ENCODE measurements at places on chromosomes 2 and 18.

GRCh38 chr2:99841749-99842148 lies 300.6 kb downstream of the AFF3 start:
- no peak for DNase-seq

DNA sequence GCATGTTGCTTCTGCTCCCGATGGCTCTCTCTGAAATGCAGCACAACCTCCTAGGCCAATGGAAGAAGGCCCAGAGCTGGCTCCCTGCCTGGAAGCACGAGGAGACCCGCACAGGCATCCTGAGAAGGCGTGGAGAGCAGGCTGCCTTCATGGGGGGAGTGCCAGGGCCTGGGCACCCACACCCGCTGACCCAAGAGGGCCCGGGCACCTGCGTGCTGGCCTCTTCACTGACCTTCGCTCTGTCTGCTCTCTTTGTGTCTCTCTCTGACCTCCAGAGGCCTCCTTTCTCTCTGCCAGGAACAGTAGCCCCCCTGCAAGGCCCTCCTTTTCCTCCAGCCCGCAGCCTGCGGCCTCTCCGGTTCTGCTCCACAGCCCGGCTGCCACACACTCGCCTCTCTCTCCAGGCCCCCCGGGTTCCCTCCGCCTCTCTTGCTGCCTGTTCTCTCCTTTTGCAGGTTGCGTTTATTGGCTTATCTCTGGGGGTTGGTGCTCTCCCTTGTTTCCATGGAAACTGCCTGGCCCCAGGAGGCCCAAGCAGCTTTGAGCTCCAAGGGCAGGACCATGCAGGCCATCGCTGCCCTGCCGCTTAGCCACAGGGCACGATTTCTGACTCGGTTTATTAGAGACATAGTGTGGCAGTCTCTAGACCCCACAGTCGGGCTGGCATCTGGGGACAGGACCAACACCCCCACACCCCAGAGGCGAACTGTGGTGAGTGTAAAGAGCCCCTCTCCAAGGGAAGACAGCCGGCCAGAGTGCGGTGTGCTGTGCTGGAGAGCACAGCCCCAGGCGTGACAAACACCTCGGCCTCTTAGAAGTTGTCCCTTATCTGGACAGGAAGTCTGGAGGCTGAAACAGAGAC lies 1.7 kb downstream of the MZT2B start:
- DNase-seq = no peak

DNA sequence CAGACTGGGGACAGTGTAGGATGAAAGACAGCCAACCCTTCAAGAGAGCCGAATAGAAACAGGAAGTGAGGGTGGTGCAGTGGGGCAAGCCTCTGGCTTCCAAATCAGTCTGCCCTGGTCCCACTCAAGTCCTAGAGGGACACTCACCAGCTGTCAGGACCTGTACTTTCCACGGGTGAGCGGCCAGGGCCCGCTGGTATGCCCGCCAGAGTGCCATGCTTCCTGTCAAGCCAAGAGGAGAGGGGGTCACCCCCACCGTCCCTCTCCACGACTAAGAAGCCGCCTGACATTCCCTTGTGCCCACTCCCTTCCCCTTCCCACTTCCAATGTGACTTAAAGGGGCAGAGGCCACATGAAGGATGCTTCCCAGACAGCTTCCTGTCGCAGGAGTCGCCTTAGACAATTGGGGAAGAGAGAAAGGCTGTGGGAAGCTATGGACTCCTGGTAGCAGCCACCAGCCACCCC lies 564 bp downstream of the MPV17 start:
- DNase-seq = peak; percentile 33

DNA sequence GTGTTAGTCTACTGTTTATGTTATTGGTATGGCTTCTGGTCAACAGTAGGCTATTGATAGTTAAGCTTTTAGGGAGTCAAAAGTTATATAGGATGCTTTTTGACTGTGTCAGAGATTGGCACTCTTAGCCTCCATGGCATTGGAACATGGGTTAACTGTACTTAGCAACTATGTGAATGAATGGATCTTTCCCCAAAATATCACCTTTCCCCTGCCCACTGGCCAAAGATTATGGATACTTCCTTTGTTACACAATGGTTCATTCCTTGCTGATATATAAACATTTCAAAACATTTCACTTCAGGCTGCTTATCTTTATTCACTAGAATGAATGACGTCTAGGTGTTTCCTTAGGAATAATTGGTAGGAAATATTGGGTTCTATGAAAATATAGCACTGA lies 62.1 kb upstream of the DOCK10 start:
- no peak for DNase-seq

- DNase-seq = no peak
These were observed 113.1 kb downstream of the ICOS start for GRCh38 chr2:204049635-204050034.

- DNase-seq = no peak
These were observed 78.1 kb downstream of the MBOAT2 start for GRCh38 chr2:8925411-8925810.

DNA sequence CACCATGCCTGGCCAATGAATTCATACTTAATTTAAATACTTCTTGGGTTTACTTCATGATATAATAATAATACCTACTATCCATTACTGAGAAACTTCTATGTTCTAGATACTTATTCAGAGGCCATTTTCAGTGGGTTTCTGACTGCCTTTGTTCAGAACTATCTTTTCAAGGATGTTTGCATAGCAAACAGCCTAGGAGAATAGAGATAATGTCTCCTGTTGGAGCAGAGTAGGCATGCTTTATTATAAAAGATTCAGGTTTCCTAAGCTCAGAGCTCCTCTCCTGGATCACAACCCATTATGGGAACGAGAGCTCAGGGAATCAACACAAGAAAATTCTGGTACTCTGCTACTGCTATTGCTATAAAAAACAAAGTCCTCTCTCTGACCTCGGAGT lies 11.1 kb downstream of the FASTKD1 start:
- DNase-seq = no peak

GRCh38 chr2:60366135-60366712 lies 187.2 kb downstream of the BCL11A start:
- DNase-seq = peak; percentile 19

DNA sequence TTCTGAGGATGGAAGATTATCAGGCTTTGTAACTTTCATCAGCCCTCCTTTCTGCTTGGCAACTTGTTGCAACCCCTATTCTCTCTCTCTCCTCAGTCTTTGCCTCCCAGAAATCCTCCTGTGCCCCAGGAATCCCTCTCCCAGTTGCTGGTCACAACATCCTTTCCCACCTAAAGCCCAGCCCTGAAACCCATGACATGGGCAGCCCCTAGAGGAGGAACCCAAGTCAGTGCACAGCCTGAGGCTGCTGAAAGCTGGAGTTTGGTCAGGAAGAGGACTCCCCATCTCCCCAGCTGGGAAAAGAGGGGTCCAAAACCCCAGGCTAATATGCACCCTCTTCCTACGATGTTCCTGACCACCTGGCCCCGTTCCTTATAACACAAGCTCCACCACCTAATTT lies 29.5 kb downstream of the PKDCC start:
- no peak for DNase-seq

- DNase-seq = no peak
These were observed 48.1 kb upstream of the RBMS1 start for GRCh38 chr2:160541745-160542144.

DNA sequence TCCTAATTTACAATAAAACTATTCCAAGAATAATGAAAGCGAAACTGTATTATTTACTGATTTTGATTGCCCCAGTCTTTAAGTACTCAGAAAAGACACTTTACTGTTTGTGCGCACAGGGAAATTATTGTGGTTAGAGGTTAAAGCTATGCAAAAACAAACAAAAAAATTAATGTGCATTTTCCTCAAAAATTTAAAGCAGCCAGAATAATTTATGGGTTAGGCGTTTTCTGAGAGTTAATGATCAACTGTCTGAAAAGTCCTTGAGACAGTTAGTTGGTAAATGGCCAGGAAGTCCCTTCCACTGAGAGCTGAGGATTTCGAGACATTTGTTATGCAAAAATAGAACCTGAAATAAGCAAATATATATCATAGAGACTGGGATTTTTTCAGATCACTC lies 143.3 kb downstream of the IRS1 start:
- no peak for DNase-seq

- no peak for DNase-seq
These were observed 160.8 kb downstream of the KLHL29 start for GRCh38 chr2:23545811-23546210.

DNA sequence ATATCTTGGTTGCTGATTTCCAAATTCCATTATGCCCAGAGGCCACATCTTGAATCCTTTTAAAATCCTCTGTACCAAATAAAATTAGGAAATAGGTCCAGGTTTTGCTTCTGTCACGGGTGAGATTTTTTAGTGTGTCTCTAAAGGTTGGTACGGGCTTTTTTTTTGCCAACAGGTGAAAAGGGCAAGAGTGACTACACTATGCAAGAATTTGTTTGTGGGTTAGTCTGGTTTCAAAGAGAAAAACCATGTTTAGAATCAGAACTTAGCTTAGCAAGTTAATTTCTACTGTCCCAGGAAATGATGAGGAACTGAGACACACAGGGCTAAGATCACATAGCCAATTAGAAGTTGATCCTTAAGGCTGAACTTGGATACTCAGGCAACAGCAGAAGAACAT lies 41.7 kb downstream of the POLR1A start:
- DNase-seq = peak; percentile 10

- no peak for DNase-seq
These were observed 7.9 kb upstream of the SIGLEC15 start for GRCh38 chr18:45817543-45817942.

DNA sequence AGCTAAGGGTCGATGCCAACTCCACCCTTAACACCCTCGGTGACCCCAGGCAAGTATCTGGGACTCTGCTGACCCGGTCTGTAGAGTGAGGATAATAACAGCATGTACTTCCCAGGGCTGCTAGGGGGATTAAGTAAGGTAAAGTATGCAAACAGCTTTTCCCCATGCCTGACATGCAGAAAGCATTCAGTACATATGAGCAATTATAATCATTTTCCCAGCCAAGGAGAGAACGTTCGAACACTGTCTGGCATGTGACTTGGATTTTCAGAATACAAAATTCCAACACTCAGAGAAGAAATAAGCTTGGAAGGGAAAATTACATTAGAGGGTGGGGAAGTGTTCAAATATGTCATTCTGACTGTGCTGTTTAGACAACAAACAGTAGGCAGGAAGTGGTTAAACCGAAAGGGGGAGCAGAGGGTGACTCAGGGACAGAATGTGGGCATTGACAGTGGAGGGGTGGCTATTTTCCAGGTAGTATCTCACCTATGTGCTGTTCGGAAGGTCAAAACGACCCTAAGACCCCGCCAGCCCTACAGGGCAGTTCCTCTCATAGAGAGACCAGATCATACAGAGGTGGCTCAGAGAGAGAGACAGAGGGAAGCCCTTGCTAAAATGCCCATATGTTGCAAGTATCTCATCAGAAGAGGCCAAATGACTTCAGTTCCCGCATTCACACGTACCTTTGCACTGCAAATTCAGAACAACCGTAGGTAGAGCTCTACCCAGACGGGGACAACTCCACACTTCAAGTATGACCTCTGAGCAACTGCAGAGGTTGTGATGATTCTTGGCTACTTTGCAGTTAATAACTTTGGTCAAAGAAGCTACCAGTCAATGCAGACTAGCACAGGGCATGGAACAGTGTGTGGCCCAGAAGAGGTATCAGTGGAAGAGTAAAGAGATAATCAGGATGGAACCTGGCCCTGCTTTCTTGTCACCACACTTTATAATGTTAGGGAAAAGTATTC lies 14.8 kb downstream of the ASPRV1 start:
- DNase-seq = no peak

- DNase-seq = no peak
These were observed 238.2 kb downstream of the LDLRAD4 start for GRCh38 chr18:13456736-13457271.

DNA sequence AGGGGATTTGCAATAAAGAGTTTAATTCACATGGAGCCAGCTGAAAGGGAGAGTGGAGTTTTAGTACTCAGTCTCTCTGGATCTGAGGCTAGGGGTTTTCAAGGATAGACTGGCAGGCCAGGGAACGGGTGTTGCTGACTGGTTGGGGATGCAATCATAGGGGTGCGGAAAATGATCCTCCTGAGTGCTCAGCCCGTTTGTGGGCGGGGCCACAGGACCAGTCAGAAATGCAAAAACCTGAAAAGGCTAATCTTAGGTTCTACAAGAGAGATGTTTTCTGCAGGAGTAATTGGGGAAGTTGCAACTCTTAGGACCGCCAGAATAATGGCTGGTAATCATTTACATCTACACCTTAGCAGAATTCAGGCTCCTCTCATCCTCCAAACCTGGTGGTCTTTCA lies 2.5 kb downstream of the NFU1 start:
- DNase-seq = no peak

DNA sequence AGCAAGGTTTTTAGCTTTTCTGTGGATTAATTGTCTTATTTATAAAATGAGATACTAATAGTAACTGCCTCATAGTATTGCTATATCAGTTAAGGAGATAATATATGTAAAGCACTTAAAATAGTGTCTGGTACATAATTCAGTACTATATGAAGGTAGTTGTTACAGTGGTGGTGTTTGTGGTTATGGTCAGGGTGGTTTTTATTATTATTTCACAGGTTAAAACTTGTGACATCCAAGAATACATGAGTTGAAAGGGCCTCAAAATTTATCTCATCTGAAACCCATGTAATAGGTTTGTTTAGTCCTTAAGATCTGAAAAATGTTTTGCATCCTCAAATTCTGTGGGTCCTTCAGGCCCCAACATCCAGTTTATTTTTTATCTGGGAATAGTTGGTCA lies 369.5 kb upstream of the LRATD1 start:
- no peak for DNase-seq

- no peak for DNase-seq
These were observed 28.0 kb downstream of the MYO5B start for GRCh38 chr18:50166901-50167300.

DNA sequence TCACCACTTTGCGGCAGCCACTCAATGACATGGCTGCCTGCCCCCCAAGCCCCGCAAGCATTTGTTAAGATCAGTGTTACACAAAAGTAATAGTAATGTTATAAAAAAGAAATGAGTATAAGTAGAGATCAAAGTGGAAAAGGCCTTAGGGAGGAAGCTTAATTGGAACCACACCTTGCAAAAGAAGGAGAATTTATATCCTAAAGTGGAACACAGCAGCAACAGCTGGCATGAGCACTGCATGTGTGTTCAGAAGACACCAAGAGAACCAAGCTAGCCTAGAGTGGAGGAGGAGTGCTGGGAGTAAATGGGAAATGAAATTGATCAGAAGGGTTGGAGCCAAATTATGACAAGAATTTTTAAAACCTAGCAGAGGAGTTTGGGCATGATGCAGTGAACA lies 73.1 kb upstream of the STK17B start:
- no peak for DNase-seq

DNA sequence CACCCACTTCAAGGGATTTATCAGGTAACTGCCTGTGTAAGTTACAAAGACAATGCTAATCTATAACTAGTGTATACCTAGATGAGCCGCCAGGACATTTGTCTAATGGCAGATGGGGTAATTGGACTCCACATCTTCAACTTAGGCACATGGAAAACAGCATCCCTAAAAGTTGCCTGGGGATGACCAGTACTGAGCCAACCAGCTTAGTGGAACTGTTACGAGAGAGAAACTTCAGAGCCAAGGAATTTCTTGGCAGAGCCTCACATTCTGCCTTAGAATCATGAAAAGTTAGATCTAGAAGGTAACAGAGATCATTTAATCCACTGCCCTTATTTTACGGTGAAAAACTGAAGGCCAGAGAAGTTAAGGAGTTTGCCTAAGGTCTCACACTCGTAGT lies 15.5 kb upstream of the CLASP1 start:
- DNase-seq = no peak

Measured in RPMI8226 (cell line).